ENCODE measurements at places on chromosomes 5 and 9.

DNA sequence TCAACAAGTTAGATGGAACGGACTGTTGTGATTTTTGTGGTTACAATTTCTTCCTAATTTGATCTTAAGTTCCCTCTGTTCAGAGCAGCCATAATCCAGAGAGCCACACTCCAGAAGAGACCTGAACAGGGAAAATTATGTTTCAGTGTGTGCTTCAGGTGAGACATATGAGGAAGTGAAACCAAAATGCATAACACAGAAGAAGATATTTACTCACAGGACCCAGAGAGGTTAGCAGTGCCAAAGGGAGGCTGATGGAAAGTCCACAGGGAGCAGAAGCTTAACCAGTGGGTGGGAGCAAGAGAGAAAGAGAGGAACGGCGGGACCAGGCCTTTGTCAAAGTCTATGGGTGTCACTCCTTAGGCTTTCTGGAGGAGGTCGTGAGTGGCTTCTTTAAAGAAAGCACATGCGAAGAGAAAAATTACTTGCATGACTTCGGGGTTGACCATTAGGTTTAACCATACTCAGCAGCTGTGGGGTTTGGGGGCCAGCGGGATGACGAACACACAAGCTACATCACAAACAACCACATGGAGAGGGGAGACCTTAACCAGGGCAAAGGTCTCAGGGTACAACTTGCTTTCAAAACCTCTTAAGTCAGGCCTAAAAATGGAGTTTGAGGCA lies 141.4 kb downstream of the MED10 start:
- DNase-seq = no peak

DNA sequence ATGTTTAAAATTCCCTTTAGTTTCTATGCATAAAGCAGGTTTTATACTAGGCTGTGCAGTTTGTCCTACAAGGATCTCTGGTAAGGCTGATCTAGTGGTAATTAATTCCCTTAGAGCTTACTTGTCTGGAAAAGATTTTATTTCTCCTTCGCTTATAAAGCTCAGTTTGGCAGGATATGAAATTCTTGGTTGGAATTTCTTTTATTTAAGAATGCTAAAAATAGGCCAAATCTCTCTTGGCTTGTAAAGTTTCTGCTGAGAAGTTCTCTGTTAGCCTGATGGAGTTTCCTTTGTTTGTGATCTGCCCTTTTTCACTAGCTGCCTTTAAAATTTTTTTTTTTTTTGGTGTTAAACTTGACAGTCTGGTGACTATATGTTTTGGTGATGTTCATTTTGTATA lies 237.1 kb upstream of the TLE4 start:
- no peak for DNase-seq

GRCh38 chr9:95349091-95350038 lies 31.9 kb upstream of the FANCC start:
- DNase-seq = no peak

- DNase-seq = no peak
Measured at GRCh38 chr5:176578391-176578808, 29.3 kb downstream of the CDHR2 start.

- DNase-seq = no peak
Measured at GRCh38 chr9:136518623-136519022, 27.2 kb downstream of the NOTCH1 start.

DNA sequence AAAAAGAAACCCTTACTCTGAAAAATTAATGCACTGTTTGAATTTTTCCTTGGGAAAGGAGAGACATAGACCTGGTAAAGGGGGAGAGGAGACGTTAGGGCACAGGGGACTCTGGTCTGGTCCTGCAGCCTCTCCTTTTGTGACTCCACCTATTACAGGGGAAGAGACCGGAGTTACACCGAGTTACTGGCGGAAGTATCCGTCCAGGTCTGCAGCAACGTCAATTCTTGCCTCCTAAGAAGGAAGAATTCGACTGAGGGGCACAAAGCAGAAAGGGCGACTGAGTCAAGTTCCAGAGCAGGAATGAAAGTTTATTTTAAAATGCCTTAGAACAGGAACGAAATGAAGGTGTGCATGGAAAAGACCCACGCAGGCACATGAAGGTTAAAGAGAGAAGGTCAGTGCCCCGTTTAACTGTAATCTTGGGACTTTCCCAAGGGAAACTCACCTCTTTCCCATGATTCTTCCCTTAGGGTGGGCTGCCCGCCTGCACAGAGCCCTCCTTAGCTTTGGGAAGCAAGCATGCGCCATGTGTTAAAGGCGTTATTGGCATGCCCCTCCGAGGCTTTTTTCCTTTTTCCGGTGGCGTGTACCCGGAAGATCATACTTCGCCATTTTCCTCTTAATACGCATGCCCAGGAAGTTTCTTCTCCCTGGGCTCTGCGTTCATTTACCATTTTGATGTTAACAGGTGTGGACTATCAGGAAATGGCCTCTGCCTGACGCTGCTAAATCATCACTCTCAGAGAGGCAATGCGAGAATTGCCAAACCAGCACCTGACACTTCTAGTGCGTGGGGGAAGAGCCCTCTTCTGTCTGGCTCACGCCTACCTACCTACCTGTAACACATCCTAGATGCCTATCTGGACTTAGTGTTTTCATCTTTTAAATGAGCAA lies 409.6 kb upstream of the PAPPA start:
- DNase-seq = no peak

GRCh38 chr9:120259100-120259499 lies 320.9 kb downstream of the CDK5RAP2 start:
- DNase-seq = no peak

Measured in suppressor macrophage treated with lipopolysaccharide for 4 hours (primary cell).